Skeletal muscle tissue (tissue), 5 donors: ENCODE measurements at places on chromosomes 1 and 21. TPM values are rescaled to one million over a fixed set of nuclear protein-coding genes. Genes with fewer than 3 reads are reported as not detected.

RNU1-1 gene
- under 0.01 TPM for total RNA-seq

RIPK4 gene
- total RNA-seq = under 0.01 TPM

KISS1 gene
- total RNA-seq = not detected

KLF17 gene
- under 0.01 TPM for total RNA-seq

PIGR gene
- total RNA-seq = under 0.01 TPM

PHGDH gene
- total RNA-seq = 50.1 TPM

CELF3 gene
- under 0.01 TPM for total RNA-seq

CNR2 gene
- total RNA-seq = under 0.01 TPM

E2F2 gene
- 5.7 TPM for total RNA-seq

LRRIQ3 gene
- 1.0 TPM for total RNA-seq

IQGAP3 gene
- total RNA-seq = 3.7 TPM

C4BPB gene
- not detected for total RNA-seq

CYP4A11 gene
- total RNA-seq = under 0.01 TPM

TRIM46 gene
- under 0.01 TPM for total RNA-seq

FRRS1 gene
- 5.7 TPM for total RNA-seq

RHD gene
- total RNA-seq = 2.1 TPM

ADGRB2 gene
- total RNA-seq = 6.3 TPM

CD1D gene
- 1.0 TPM for total RNA-seq
